ENCODE measurements at places on chromosomes 4 and X. TPM values are rescaled to one million over a fixed set of nuclear protein-coding genes. Genes with fewer than 3 reads are reported as not detected.
A peak's percentile ranks its signal among the peaks of the same experiment; 100 is the strongest.

GRCh38 chrX:72399816-72400215, 94.1 kb upstream of the CITED1 start:
- DNase-seq, result no peak

GRCh38 chr4:38785901-38786402, 3.2 kb upstream of the TLR10 start:
- DNase-seq, result no peak

- no peak for DNase-seq
Observed at GRCh38 chr4:82848706-82849105, 42.2 kb downstream of the SEC31A start.

DNA sequence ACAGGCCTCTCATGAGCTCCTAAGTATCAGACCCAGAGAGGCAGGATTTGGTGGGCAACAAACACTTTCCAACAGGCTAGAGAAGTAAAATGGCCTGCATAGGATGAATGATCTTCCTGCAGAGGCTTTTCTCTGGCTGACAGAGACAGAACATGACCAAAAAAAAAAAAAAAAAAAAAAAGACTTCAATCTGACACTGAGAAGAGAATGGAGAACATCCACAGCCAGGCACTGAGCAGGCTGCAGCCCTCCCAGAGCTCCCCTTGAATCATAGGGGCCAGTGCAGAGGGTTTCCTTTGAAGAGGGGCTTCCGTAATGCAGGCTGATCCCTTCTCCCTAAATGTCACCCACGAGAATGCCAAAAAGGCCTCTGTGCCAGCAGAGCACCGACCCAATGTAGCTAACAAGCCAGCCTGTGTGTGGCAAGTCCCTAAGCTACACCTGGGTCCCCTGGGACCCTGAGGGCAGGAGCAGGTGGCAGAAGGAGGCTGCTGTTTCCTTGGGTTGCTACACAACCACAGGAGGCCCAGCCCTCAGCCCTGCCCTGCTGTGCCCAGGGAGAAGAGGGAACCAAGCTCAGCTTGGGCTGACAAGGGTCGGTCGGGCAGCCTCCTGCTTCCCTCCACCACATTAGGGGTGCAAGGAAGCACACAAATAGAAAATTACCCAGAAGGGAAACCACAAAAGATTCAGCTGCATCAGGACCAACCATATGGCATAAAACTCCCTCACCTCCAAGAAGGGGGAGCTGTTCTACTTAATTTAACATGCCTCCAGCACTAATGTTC, 55.6 kb downstream of the MAP7D2 start:
- no peak for DNase-seq

DNA sequence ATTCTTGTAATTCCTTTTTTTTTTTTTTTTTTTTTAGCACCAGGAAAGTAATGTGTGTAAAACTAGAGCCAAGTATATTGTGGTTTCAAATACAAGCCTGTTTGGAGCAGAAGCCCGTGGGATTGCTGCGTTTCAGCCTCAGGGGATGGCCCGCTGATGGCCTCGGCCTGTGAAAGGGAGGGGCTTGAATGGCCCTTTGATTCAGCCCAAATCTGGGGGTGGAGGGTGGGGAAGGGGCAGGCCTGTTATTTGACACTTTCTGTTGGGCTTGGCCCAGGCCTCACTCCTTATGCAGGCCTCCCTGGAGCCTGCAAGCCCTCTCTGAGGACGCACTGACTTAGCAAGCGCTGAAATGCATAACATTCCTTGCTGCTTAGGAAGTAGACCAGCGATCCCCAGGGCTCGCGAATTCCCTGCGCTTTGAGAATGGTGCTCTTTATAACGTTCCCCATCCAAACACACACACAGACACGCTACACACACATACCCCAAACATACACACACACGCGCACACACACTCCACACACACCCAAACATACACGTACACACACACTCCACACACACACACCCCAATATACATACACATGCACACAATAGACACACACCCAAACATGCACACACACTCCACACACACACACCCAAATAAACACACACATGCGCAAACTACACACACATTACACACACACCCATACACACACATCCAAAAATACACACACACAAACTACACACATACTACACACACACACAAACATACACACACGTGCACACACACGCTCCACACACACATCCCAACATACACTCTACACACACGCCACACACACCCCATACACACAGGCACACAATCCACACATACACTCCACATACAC, 29.6 kb downstream of the TLR10 start:
- DNase-seq, result peak; percentile 98

- peak; percentile 77 for DNase-seq
Observed at GRCh38 chrX:112642349-112642748, 37.4 kb downstream of the LHFPL1 start.

DNA sequence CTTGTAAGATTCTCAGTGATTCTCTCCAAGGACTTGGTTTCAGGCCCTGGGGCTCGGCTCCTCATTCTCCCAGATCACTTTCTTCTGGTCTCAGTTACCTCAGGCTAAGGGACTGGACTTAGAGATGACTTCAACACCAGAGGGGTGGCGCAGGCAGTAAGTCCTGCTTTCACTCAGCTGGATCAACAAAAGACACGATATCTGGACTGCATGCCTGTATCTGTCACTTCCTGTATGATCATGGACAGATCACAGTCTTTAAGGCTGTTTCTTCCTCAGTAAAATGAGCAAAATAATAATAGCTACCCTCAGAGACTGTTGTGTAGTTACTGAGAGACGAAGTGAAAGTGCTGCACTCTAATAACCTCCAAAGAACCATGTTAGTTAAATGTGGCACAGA, 19.5 kb upstream of the CXCR3 start:
- DNase-seq, result peak; percentile 34

DNA sequence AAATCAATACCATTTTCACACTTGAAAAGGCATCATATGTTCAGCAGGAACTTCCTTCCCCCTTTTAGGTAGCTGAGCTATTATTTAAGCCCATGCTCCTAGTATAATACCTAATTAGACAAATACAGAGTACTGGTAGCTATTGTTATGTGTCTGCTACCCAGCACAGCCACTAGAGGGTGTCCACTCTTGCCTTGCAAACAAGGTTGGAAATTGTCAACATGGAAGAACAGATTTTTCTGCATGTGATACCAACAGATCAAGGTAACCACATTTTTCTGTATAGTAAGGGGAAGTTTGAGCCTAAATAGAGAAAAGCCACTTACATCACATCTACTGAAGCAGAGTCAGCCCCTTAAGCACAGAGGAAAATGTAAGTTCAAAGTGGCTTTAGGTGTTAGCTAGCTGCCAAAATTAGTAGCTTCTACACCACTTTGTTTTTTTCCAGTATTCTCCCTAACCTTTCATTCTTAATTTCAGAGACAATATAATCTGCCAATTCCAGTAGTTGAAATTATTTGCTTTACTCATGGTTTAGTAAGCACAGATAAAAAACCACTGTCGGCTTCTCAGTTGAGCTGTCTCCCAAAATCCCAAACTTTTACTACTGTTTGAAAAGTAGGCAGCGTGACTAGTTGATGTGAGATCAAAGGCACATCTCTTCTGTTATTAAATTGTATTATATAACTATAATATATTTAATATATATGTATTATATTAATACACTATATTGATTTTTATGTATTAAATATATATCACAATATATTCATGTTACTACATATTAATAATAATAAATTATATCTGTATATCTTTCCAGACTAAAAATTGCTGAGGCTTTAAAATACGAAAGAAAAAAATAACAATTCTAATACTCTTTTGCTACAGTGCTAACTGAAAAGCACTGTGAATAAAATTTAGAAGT, 38.2 kb downstream of the EDNRA start:
- DNase-seq, result peak; percentile 69

GRCh38 chr4:82038936-82039335, 334.9 kb downstream of the HNRNPD start:
- no peak for DNase-seq

DNA sequence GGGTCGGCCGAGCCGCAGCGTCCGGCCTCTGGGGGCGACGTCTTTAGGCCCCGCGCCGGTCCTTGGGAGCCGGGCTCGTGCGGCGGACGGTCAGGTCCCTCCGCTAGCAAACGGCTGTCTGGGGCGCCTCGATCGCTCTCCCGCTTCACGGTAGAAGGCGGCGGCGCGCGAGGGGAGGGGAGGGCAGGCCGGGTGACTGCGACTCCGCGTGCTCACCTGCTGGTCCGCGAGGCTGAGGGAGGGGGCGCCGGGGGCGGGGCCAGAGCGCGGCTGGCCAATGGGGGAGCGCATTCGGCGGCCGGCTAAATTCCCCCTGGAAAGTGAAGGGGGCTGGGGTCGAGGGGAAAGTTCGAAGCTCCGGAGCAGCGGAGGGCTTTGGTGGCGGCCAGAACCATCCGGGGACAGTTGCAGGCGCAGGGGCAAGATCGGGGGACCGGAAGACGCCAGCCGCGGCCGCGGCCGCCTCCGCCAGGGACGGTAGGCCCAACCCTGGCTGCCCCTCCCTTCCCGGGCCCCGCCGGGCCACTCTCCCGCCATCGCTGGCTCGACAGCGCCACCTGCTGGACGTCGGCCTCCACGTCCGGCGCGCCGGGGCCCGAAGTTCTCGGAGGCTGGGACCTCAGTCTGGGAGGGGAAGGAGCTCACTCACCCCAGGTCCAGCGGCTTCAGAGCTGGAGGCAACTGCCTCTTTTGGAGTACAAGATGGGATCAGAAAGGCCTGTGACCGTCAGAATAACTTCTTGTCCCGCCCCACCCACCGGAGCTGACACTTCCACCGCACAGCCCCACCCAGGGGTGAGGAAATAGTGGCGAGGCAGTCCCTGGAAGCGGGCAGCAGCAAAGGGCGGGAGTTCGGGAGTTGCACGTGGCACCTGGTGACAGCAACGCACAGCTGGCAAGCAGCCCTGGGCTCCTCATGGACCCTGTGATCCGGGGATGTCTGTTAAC, 49.9 kb downstream of the ELF4 start:
- peak; percentile 79 for DNase-seq

- no peak for DNase-seq
Observed at GRCh38 chrX:96771486-96771885, 86.8 kb downstream of the DIAPH2 start.

DNA sequence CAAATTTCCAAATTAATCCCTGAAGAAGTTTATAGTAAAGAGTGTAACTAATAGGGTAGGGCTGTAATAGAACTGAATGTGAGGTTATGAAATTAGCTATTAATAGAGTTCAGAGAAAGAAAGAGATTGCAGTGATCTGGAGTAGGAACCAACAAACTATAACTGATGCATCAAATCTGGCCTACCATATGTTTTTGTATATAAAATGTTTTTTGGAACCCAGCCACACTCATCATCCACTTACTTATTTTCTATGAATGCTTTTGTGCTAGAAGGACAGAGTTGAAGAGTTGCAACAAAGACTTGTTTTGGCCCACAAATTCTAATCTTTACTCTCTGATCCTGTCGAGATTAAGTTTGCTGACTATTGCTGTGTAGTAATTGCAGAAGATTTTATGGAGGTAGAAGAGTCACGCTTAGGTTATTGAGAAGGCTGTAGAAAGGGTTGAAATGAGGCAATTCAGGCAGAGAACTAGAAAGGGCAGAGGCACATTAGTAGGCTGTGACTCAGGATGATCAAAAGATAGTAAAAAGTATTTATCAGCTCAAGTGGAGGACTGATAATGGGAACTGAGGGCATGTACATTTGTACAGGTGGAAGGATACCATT, 298.7 kb upstream of the EMCN start:
- peak; percentile 42 for DNase-seq

DNA sequence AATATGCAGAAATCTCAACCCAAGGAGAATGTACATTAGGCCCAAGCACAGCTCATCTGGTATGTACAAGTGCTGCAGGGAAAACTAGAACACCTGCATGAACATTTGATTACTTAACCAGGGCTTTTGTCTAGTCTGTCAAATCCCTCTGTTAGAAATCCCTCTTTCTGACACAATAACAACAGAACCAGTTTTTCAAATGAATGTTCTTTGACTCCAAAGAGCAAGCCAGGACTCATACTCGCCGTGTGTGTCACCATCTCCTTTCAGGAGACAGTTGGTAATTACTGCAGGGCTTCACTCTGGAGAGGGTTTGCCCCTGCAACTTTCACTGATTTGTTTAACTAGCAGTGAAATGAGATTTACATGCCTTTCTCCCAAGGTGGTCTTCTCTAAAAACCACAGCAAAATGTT, 143.0 kb upstream of the FAM241A start:
- DNase-seq, result no peak

DNA sequence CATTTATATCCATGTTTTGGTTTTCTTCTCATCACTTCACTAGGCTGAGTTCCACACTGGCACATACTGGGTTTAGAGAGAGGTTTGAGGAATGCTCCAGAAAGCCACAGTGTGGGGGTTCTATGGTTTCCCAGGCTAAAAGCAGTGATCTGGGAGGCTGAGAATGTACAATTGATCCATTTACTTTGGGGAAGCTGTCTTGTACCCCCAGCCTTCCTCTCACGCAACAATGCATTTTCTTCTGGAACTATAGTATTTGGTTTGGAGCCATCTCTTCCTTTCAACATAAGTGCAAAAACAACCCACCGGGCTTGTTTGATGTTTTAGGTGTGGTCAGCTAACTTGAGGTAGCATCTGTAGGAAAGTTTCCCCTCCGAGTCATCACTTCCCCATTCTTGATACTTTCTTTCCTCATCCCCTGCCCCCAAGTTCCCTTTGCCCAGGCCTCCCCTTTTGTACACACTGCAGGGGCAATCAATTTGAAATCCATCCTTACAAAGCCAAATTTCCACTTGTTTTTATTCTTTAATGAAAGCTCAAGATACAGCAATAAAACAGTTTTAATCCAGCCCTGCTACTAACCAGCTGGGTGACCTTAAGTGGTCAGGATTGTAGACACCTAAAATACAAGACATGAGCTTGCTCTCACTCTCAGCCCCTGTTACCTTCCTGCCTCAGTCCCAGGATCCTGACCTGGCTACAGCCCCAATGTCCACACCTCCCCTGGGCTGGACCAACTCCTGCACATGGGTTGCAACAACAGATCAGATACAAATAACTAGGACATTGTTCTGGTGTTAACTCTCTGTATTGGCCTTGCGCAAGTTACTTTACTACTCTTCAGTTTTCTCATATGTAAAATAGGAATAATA, 109.2 kb downstream of the FHDC1 start:
- no peak for DNase-seq

GRCh38 chrX:125782184-125782583, 383.9 kb downstream of the DCAF12L2 start:
- no peak for DNase-seq

DNA sequence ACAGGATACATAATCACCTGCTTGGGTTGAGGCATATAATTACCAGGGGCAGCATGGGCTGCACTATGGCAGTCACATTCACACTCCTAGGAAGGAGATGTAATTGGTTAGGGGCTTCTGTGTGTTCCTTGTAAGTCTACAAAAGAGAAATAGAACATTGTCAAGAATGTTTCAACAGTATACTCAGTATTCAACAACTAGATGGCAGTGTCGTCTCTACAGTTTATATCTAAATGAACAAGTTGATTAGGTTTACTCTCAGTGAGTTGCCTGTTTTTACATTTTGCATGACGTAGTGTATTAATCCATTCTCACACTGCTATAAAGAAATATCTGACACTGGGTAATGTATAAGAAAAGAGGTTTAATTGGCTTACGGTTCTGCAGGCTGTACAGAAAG, 50.5 kb upstream of the RAB33B start:
- no peak for DNase-seq

GRCh38 chr4:150072906-150073714, 5.1 kb upstream of the DCLK2 start:
- DNase-seq, result peak; percentile 59

CXCL1 gene
- total RNA-seq, result 5.7 TPM

GBA3 gene
- not detected for total RNA-seq

ZFP42 gene
- total RNA-seq, result 0.07 TPM

SPANXN3 gene
- not detected for total RNA-seq

WDR45 gene
- 45.2 TPM for total RNA-seq

BGN gene
- 53.3 TPM for total RNA-seq

TCP11X2 gene
- not detected for total RNA-seq

RS1 gene
- total RNA-seq, result not detected

ARHGAP10 gene
- total RNA-seq, result 9.0 TPM

TRIM75 gene
- total RNA-seq, result not detected

RHOXF1 gene
- total RNA-seq, result not detected

CXCL5 gene
- 0.62 TPM for total RNA-seq
